ENCODE measurements at places on chromosomes 2 and 18.

DNA sequence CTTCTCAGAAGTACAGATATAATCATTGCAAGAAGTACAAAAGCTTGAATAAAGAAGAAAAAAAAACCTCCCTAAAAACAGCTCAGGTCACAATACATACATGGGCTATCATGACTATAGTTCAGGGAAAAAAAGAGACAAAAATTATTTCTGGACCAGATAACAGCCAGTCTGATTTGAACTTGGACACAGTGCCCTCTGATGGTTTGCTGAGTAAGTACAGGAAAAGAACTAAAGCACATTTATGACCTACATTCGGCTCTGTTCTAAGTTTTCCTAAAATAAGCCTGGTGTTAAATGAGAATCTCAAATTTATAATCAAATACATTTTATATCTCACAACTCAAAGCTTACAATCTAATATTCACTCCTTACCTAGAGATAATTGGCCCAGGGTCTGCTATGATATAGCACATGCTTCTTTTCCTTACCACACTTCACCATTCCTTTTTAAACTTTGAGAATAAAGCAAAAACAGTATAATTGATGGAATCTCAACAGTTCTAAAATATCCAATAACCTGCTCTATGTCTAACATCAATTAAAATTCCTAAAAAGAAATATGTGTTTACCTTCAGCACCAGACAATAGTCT is 81.1 kb downstream of the RAPH1 start:
- DNase-seq = peak; percentile 66

- no peak for DNase-seq
Observed at GRCh38 chr2:149741646-149742045, 154.1 kb upstream of the MMADHC start.

DNA sequence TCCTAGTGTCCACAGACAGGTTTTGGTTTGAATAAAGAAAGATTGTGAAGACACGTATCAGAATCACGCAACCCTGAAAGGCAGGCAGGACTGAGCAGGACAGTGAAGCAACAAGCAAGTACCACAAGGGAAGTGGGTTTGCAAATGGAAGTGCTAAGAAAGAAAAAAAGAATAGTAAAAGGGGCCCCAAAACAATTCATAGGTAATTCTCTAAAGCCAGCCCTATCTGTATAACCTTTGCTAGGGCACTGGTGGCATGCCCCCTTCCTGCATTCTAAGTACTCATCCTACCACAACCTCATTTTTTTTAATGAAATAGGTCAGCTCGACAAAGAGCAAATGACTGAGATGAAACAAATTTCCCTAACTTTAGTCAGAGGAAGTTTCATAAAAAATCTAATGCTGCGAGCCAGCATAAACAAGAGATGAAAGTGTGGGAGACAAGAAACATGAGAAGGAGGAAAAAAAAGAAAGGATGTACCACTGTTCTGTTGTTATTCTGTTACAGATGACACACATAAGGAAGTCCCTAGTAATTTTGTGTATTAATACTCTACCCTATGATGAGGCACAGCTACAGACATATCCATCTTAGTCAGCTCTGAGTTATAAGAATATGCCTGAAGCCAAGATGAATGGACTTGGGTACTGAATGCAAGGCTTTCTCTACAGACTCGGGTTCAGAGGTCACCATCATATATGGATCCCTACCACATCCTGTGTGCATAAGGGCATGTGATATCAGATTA is 32.2 kb downstream of the IKZF2 start:
- DNase-seq = peak; percentile 79

DNA sequence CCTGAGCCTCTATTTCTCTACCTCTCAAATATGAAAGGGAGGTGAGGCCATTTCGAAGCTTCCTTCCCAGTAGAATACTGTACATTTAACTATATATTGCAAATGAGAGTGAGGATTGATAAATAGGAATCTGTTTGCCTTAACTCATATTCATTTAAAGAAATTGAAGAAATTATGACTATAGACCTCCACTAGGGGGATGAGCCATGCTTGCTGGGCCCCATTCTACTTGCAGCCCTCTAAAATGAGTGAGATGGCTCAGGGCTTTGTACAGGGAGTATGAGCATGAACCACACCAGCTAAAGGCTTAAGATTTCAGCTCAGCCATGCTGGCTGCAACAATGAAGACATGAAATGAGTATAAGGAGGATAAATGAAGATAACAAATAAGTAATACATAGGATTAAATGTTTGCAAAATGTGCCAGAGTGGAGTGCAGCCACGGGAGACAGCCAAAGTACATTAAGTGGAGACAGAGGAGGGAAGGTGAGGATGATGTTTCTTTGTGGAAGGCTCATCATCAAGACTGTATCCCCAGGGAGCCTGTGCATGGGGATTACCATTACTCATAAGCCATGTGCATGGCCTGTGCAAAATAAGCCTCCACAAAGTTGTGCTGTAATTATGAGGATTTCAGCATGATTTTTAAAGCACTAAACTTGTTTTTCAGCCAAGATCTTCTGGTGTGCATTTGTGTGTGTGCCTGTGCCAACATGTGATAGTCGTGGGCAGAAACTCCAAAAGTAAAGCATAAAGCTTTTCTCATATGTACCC is 300.8 kb downstream of the CNTNAP5 start:
- DNase-seq = no peak

DNA sequence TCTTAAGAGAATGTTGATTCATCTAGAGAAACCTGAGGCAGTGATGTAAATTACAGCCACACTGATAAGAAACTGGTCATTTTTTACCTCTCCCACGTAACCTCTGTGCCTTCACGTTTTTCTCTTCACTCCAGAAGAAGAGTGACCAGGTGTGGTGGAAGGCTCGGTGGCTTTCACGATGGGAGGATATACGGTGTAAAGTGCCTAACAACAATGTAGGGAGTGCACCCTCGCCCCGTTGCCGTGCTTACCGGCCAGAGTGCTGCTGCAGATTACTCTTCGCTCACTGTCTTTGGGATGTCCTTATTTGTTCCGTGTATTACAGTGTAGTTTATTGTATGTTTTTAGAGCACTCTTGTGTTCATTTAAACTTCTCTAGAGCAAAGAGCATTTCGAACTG is 46.5 kb downstream of the NCK2 start:
- no peak for DNase-seq

DNA sequence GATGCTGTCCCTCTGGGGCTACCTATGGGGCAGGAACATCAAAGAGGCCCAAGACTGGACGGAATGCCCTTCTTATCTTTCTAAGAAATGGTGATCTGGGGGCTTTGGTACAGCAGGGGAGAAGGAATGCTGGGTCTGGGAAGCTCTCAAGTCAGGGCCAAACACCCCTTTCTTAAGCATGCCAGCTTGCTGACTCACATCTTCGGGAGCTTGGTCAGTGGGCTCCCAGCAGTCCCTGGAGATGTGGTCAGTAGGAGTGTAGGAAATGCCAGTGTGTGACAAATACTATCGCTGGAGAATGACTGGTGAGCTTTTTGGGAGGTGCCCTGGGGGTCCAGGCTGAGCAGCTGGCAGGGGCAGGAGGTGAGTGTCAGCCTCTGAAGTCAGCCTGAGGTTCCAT is 105.0 kb upstream of the CDC42EP3 start:
- no peak for DNase-seq

DNA sequence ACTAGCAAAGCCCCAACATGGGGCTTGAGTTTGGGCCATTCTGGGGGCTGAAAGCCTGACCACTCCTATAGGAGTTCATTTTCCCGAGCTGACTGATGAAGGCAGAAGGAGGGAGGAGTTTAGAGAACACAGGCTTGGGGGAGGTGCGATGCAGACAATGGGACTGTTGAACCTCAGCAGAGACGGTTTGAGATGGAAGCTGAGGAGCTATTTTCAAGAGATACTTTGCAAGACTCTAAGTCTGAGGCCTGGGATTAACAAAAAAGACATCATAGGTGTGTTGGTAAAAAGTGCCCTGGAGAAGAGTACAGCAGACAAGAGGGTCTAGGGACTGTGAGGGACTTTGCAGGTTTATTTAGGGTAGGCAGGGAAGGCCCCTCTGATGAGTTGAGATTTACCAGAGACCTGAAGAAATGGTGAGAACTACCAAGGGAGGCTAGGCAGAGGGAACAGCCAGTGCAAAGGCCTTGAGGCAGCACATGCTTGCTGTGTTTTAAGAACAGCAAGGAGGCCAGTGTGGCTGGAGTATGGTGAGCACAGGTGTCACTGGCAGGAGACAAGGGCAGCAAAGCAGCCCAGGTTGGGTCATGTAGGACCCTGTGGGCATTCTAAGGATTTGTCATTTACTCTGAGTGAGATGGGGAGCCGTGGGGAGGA is 31.6 kb downstream of the PCBP1 start:
- peak; percentile 62 for DNase-seq

- DNase-seq = no peak
Observed at GRCh38 chr2:101899265-101899664, 92.5 kb upstream of the IL1R2 start.

GRCh38 chr2:149781263-149781808 is 193.8 kb upstream of the MMADHC start:
- no peak for DNase-seq

DNA sequence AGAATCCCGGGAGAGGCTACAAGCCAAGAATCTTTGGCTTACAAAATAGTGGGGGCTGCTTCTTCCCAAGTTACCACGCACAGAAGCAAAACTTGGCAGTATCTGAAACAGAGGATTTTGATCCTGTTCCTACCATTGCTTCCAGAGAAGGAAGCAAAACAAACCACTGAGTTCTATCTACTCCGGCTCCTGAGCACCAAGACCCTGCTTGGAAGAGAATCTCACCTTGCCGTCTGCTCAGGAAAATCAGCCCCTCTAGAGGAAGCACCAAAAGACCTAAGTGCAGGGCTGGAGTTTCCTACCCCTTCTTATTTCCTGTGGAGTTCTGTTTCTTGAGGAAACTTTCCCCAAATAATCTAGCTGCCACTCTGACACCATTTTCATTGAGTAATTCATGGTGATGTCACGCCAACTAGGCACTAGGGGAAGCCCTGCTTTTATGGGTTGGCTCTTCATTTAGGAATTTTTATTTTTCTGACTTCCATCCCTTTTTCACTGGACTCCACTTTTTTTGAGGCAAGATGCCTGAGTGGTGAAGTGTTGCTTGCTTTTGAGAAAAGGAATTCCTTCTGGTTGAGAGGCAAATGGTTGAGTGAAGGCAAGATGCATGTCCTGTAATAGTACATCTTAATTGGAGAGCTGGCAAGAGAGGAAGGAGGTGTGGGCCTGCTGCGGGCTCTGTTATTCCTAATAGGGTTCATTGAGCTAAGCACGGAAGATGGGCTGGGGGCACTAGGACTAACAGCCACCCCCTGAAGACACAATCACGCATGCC is 36.8 kb upstream of the EML4 start:
- no peak for DNase-seq

GRCh38 chr2:226916669-226917068 is 80.8 kb downstream of the RHBDD1 start:
- peak; percentile 50 for DNase-seq

- DNase-seq = no peak
Observed at GRCh38 chr2:118128826-118129225, 40.6 kb downstream of the INSIG2 start.

GRCh38 chr2:56266761-56267414 is 83.1 kb downstream of the CCDC85A start:
- no peak for DNase-seq

DNA sequence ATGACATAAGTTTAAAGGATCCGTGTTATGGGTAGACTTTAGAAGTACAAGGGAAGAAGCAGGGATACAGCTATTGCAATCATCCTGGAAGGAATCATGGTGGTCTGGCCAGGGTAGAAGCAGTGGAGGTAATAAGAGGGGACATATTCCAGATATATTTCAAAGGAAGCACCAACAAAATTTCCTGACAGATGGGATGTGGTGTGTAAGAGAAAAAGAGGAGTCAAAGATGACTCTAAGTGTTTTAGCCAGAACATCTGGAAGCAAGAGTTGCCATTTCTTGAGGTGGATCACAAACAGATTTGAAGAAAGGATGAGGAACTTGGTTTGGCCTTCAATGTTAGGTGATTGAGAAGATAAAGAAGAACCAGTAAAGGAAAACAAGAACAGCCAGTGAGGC is 133.1 kb upstream of the CTAGE1 start:
- DNase-seq = no peak

- no peak for DNase-seq
Observed at GRCh38 chr2:238216651-238217184, 13.2 kb upstream of the ILKAP start.

DNA sequence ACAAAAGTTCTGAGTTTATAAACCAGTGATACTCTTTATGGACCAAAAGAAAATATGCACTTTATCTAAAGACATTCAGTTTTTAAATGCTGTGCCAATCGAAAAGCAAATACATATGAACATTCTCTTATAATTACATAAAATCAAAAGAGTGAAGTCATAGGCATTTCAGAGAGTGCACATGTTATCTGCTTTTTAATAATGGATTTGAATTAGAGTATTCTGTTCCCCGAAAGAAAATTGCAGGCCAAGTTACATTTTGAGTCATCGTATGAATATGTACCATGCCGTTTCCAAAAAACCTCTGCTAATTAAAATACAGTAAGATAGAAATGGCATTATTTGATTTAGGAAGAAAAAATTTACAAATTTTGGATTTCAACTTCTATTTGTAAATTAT is 565.7 kb downstream of the ZEB2 start:
- no peak for DNase-seq
